ENCODE measurements at places on chromosomes 5 and 9.
A peak's percentile ranks its signal among the peaks of the same experiment; 100 is the strongest.

- peak; percentile 14 for DNase-seq
Observed at GRCh38 chr5:56607074-56607473, 208.3 kb upstream of the MAP3K1 start.

DNA sequence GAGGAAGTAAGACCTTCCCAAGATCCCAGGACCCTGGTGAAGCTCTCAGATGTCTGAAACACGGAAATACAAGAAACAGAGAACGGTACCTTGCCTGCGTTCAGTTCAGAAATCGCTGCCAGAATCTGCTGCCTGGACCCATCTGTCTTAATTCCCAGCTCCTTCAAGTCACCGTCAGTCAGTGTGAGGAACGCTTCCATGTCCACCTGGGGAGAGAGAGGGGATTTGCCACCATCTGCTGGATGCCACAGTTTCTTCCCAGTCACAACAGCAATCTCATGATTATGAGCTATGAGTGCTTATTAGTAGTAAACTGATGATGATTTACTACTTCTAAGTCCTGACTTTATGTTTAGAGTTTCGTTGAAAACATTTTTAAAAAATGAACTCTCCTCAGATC lies 36.7 kb upstream of the GABBR2 start:
- no peak for DNase-seq

DNA sequence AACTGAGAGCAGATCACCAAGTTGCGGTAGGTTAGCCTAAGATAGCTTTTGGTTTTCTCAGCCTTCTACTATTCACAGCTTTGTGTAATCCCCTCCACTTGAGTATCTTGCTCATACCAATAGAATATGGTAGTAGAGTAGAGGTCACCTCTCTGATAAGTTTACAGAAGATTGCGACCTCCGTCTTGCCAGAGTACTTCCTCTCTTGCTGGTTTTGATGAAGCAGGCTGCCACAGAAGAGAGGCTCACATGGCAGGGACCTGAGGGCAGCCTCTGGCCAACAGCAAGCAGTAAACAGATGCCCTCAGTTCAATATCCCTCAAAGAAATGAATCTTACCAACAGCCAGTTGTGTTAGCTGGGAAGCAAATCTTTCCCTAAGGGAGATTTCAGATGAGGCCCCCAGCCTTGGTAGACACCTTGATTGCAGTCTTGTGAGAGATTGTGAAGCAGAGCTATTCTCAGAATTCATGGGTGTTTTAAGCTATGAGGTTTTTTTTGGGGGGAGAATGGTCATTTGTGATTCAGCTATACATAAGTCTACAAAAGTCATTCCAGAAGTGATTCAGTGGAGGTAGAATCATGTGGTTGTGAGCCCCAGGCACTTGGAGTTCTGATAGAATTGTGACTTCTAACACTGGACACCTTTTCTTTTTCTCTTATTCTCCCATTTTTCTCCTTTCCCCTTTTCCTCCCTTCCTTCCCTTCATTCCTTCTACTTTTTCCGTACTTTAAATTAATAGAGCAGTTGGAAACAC lies 22.7 kb upstream of the CDKN2B start:
- DNase-seq, result no peak

DNA sequence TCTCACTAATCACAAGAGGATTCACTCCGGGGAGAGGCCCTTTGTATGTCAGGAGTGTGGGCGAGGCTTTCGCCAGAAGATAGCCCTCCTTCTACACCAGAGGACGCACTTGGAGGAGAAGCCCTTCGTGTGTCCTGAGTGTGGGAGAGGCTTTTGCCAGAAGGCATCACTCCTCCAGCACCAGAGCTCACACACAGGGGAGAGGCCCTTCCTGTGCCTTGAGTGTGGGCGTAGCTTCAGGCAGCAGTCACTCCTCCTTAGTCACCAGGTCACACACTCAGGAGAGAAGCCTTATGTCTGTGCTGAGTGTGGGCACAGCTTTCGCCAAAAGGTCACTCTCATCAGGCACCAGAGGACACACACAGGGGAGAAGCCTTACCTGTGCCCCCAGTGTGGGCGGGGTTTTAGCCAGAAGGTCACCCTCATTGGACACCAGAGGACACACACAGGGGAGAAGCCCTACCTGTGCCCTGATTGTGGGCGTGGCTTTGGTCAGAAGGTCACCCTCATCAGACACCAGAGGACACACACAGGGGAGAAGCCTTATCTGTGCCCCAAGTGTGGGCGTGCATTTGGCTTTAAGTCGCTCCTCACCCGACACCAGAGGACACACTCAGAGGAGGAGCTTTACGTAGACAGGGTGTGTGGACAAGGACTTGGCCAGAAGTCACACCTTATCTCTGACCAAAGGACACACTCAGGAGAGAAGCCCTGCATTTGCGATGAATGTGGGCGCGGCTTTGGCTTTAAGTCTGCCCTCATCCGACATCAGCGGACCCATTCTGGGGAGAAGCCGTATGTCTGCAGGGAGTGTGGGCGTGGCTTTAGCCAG lies 27.8 kb downstream of the NUTM2F start:
- DNase-seq, result no peak

- no peak for DNase-seq
Observed at GRCh38 chr5:32928761-32929160, 217.6 kb downstream of the NPR3 start.

DNA sequence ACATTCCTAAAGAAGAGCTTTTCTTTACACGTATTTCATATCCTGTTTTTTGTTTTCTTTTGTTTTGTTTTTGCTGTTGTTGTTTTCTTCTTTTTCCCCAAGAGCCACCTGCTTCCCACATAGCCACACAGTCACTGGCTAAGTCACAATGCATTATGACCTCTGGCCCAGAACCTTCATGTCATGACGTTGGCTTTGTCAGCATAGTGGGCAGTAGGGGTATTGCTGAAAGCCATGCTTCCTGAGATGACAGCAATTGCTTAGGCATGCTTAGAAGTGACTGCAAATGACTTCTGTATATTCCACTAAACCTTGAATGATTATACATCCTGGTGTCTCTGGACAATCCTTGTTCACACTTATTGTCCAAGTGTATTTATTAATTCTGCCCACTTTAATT lies 375.8 kb downstream of the TAF11L14 start:
- DNase-seq, result no peak

DNA sequence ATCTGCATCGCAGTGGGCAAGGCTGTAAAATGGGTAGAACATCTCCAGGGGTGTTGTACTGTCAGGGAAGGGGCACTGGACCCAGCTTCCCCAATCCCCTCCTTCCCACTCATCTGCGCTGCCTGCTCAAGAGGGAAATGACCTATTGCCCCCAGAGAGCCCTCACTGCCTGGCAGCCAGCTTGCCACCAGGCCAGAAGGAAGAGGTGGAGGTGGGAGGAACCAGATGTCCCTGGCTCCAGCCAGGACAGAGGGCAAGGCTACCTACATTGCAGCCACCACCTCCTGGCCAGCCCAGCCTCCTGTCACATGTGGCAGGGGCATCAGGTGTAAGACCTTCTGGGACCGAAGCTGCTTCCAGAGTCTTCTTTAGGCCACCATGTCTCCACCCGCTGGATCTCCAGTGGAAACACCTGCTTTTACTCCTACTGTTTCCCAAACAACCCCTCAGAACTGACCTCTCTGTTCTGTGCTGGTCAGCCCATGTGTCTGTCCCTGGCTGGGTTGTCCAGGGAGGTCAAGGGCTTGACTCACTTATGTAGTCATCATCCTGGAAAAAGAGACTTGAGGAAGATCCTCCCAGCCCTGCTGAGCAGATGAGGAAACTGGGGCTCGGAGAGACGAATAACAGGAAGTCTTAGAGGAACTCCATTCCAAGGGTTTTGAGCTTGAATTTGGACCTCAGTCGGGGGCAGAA lies 42.3 kb downstream of the JADE2 start:
- DNase-seq, result no peak

- no peak for DNase-seq
Observed at GRCh38 chr5:124745928-124746915, at the start of gene ZNF608. Gene ZNF608 (minus strand): TSS chr5:124746639. CDS start chr5:124744989, 1,650 bp downstream.

GRCh38 chr9:92165484-92165883 lies 50.3 kb upstream of the SPTLC1 start:
- no peak for DNase-seq

- no peak for DNase-seq
Observed at GRCh38 chr9:77040340-77040739, 20.9 kb downstream of the FOXB2 start.

GRCh38 chr5:83227611-83228010 lies 150.3 kb downstream of the XRCC4 start:
- DNase-seq, result no peak

Measured in amniotic stem cell (primary cell).